AG04450 (cell line): ENCODE measurements at places on chromosomes 7 and 10.

DNA sequence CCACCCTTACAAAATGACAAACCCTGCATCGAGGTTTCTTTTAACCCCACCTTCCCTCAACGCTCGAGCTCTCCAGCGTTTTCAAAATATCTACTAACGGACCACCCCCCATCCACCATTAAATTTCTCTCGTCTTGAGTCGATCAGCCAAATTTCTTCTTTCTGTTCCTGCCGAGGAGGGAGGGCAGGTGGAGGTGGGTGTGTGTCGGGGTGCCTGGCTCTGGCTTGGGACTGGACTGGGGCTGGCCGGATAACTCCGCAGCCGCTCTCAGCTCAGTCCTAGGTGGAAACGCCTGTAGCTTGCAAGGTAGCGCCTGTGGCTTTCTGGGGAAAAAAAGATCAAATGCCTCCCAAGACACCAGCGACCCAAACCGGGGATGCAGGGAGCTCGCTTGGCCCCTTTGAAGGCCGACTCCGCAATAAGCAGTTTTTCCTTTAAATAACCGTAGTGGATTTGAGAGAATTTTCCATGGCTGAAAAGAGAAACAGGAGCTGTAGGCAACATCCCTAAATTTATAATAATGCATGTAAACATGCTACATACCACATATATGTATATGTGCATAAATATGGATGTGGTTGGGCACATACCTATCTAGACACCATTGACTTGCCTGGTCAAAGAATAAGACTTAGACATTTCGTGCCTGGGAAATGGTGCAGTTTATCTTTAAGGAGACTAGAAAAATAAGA, 1.9 kb upstream of the TMEM178B start:
- DNase-seq, result no peak

GRCh38 chr7:125396466-125397151, 467.0 kb upstream of the POT1 start:
- DNase-seq, result no peak

GRCh38 chr7:68020102-68020501, 1023.5 kb downstream of the TYW1 start:
- no peak for DNase-seq

DNA sequence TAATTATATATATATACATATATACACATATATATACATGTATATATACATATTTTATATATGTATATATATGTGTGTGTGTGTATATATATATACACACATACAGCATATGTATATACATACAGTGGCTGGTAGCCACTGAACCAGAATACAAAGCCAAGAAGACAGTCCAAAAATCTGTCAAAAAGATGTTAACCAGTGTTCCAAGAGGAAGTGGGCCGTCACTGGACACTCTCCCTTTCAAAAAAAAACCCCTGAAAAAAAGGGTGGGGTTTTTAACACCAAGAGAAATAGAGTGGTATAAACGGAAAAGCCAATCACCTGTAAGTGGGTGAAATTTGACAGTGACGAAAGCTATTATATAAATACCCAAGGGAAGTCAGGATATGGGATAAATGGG, 31.1 kb upstream of the C1GALT1 start:
- DNase-seq, result no peak

GRCh38 chr7:105587909-105588635, 6.8 kb upstream of the EFCAB10 start:
- no peak for DNase-seq

GRCh38 chr7:45713669-45714520, 139.7 kb downstream of the ADCY1 start:
- DNase-seq, result no peak

DNA sequence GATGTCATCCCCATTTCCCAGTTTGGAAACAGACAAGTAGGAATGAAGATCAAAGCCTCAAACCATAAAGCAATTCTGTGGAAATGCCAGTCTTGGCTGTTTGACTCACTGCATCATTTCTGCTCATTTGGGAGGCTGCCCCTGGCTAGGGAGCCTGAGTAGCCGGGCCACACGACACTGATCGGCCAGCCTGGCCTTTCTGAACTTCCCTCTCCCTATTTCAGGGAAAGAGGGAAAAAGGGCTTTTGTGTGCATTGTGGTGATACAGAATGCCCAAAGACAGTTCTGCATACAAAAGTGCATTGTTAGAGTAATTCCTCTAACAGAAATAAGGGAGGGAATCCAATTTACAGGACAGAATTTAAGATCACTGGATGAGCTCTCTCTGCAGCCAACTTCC, 41.7 kb upstream of the OPALIN start:
- no peak for DNase-seq
